Fibroblast of mammary gland (primary cell): ENCODE measurements at places on chromosomes 5 and 9.

GRCh38 chr9:16515879-16516301, 354.6 kb downstream of the BNC2 start:
- DNase-seq = peak; percentile 85

- DNase-seq = peak; percentile 39
These were observed 152.1 kb downstream of the CRB2 start for GRCh38 chr9:123508048-123508447.

- DNase-seq = peak; percentile 48
These were observed 5.1 kb upstream of the PHYKPL start for GRCh38 chr5:178237431-178238312.

DNA sequence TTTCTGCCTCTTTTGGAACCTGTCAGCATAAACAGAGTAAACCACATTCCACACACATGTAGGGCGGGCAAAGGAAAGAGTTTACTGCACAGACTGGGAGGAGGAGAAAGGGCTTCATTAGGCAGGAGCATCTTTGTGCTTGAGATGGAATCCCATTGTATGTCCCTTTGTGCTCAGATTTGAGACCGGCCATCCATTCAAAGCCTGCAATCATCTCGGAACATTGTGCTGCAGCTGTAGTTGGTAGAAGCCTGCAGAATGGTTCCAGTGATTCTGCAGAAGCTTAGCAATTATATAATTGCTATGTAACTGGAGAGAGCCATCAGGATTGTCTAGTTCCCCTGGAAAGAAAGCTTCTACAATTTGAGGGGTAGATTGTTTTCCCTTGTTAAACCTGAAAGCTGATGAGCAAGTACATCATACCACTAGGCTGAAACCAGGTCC, 16.5 kb downstream of the ZNF462 start:
- no peak for DNase-seq

DNA sequence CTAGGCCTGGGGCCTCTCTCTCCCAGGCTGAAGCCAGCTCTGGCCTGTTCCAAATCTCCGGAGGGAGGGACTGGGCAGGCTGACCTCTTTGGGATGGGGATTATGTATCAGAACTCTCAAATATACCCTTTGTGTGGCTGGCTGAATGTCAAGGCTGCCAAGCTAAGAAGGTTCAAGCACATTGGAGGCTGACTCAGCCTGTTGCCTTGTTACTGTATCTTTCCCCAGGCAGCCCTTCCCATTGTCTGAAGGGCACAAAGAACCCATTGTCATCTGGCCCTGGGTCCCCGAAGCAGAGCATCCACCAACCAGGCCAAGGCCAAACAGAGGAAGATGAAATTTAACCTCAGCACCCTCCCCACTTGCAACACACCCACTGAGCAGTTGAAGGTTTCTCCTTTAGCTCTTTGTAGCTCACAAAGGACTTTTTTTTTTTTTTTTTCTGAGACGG, 7.3 kb upstream of the SPARC start:
- DNase-seq = no peak

DNA sequence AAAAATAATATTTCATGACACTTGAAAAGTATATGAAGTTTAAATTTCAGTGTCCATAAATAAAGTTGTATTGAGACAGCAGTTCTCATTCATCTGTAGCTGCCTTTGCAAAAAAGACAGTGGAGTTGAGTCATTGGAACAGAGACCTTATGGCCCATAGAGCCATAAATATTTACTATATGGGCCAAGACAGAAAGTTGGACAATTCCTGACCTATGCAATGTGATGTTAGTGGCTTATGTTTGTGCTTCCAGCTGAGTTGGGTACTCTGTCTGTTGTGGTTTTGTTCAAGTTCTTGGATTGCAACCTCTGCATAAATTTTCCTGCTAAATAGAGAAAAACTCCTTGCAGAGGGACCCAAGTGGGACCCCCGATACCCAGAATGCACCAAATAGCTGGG, 69.8 kb downstream of the KCNIP1 start:
- DNase-seq = peak; percentile 10
